ENCODE measurements at places on chromosomes 1 and 21.
A peak's percentile ranks its signal among the peaks of the same experiment; 100 is the strongest.

- peak; percentile 32 for DNase-seq
These were observed 15.4 kb downstream of the ZNHIT6 start for GRCh38 chr1:85692730-85693314.

DNA sequence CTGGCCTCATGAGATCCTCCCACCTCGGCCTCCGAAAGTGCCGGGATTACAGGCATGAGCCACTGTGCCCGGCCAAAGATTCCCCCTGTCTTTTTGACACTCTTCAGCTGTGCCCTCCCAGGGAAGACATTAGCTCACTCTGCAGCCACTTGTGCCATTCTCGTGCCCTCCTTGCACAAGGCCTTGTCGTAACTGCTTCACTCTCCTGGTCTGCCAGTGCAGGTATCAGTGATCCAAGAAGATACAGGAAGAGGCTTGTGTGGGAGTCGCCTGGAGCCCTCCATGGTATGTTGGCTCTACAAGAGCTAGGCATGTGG lies 22.0 kb upstream of the WDR26 start:
- no peak for DNase-seq

- no peak for DNase-seq
These were observed 10.3 kb upstream of the PHLDA3 start for GRCh38 chr1:201479201-201479730.

DNA sequence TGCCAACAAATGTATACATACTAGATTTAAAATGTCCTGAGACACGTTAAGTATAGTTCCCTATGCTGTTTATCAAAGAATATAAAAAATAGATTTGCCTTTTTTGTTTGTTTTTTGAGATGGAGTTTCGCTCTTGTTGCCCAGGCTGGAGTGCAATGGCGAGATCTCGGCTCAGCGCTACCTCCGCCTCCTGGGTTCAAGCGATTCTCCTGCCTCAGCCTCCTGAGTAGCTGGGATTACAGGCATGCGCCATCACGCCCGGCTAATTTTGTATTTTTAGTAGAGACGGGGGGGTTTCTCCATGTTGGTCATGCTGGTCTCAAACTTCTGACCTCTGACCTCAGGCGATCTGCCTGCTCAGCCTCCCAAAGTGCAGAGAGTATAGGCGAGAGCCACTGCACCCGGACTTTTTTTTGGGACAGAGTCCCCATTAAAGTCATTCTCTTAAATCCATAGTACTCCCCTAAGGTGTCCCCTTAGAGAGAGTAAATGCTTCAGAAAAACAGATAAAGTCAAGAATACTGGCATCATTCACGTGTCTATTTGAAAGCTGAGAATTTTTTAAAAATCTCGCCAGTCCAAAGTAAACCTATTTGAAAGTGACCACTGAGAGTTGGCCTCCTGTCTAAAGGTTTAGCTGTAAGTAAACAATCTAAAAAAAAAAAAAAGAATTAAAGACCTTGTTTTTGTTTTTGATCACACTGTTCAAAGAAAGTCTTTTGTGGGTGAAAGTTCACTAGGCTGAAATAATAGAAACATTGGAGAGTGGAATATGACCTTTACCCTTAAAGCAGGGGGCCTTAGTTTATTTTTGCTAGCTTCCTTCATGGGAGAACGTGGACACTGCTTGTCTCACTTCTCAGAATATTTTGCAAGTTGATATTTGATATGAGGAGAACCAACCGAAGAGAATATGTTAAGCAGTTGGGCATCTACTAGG lies 48.0 kb upstream of the SLC16A1 start:
- DNase-seq: no peak

DNA sequence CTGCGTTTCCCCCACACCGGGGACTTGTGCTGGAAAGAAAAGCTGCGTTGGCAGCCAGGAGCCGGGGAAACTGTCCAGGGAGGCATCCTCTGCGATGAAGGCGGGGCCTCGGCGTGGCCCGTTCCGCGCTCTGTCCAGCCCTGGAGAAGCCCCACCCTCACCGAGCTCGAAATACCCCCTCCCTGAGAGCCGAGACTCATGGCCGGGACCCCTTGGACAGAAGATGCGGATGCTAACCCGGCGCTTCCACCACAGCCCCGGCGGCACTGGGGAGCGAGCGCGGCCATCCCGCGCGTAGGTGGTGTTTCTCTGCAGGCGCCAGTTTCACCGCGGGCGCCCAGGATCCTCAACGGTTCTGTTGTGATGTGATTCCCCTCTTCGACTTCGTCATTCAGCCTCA lies 31.6 kb downstream of the PDE9A start:
- no peak for DNase-seq

GRCh38 chr1:154974102-154974807 lies at the start of gene CKS1B:
CKS1B (plus strand) TSS chr1:154974681; CDS start chr1:154974746, 65 bp downstream.
- DNase-seq: peak; percentile 100

DNA sequence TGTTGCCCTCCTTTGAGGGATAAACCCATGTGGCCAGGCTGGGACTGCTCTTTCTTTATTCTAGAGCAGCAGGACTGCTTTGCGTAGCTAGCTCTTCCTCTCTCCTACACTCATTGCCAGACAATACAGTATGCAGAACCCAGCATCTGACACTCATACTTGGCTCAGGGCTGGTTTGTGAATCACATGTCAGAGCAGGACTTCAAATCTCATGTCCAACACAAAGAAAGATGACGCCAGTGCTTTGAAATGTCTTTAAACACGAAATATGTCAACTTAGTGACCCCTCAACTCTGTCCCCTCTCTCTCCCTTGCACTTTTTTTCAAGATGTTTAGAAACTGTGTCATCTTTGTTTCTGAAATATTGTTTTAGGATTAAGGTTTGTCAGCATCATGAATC lies 135.0 kb downstream of the TGFB2 start:
- DNase-seq: no peak

DNA sequence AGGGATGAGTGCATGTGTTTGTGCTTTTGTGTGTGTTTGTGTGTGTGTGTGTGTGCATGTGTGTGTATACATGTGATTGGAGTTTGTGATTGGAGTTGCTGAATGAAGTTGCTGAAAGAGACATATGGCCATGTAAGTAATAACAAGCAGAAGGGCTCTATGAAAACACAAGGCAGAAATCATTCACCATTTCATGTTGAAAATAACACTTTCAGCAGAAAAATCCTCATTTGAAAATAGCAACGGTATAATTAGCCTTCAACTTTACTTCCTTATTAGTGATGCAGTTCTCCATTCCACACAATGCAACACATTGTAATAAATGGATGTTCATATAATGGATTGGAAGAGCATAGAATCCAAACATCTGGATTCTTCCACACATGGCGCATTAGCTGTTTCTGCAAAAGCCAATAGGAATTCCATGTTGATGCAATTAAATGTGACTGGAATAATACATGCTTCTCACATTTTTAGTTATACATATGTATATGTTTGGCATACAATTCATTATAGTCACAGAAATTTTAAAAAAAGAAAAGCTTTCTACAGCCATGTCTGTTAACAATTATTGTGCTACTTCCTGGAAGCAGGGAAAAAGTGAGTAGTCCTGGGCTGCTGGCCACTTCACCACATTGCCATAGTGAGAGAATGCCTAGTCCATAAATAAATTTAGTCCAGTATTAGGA lies 538.0 kb downstream of the LTN1 start:
- DNase-seq: no peak

DNA sequence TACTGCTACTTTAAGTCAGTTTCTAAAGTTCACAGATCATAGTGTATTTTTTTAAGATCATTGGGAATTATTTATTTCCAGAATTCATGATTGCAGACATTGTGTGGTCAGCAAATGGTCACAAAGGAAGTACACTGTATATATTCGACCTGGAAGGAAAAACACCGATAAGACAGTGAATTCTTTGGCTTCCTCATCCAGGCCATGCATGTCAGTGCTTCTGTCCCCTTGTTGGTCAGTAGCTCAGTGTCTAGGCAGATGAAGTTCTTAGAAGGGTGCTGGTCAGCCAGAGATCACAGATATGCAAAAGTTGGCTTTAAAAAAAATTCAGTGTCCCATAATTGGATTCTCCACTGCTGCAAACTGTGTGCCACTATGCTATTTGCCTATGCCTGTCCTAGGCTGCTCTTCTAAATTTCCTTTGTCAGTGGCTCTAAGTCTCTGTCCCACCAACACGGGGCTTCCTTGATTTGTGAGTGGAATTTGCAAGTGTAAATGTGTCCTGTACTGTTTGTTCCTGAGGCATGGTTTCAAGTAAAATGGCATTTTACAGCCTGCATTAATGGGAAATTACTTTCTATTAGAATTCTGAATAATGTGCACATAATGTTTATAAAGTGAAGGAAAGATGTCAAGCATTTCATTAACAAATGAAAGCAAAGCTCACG lies 12.0 kb upstream of the VAMP4 start:
- DNase-seq: no peak

DNA sequence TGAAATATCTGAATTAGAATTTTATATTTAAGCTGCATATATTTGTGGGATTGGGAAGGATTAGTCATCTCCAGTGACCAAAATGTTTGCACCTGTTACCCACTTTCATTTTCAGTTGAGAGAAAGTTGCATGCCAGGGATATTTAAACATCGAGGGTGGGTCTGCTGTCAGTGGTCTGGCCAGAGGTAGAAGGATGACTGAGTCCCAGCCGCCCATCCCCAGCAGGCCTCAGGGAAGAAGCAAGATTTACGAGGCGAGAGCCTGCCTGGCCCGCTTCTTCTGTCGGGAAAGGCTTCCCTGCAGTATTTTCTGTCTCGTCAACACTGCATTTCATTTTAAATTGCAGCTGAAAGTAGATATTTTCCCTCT lies 1.4 kb upstream of the MAN1C1 start:
- no peak for DNase-seq

DNA sequence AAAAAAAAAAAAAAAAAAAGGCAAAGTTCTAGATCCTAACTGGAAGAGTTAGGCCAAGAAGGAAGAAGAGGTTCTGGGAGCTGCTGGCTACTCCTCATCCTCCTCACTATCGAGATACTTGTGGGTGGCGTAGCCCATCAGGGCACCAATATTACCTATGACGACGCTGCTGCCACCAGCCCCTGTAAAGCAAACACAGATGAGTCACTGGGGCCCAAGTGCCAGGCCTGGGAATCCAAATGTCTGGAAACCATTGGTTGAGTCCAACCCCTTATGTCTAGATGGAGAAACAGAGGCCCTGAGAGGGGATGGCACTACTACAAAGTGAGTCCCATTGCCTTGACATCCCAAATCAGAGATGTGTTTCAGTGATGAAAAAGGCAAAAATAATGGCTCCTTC lies 5.7 kb downstream of the IFI6 start:
- no peak for DNase-seq

GRCh38 chr21:34688145-34688544 lies 19.4 kb downstream of the CLIC6 start:
- no peak for DNase-seq

DNA sequence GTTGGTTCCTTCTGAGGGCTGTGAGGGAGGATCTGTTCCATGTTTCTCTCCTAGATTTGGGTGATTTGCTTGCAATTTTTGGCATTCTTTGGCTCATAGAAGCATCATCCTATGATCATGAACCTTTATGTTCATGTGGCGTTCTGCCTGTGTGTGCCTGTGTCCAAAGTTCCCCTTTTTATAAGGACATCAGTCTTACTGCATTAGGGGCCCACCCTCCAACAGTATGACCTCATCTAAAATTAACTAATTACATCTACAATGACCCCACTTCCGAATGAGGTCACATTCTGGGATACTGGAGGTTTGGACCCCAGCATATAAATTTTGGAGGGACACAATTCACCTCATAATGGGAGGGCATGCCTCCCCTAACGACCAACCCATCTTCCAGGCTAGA lies 12.8 kb upstream of the CAMK1G start:
- DNase-seq: no peak

GRCh38 chr1:212119397-212119837 lies 83.9 kb downstream of the DTL start:
- no peak for DNase-seq

GRCh38 chr1:204325944-204326343 lies 33.8 kb downstream of the PLEKHA6 start:
- no peak for DNase-seq

- no peak for DNase-seq
These were observed 55.2 kb upstream of the IPO9 start for GRCh38 chr1:201773764-201774163.

GRCh38 chr21:45018131-45019075 lies 56.0 kb upstream of the ADARB1 start:
- no peak for DNase-seq

DNA sequence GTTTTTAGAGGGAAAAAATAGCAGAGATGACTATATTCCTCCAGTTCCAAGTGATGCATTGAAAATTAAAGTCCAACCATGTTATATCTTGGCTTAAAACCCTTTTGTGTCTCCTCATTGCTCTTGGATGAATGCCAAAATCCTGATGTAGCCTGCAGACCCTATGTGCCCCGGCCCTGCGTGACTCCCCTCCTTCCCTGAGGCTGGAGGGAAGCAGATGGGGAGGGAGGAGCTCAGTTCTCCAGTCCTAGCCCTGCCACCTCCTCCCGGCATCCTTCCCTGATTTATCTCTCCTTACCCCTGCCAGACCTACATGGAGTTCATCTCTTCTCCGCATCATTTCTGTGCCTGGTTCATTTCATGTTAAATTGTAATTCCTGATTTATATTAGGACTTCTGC lies 397.4 kb downstream of the PTPRU start:
- no peak for DNase-seq

- DNase-seq: peak; percentile 42
These were observed 49.8 kb downstream of the ACOT7 start for GRCh38 chr1:6343506-6344405.

DNA sequence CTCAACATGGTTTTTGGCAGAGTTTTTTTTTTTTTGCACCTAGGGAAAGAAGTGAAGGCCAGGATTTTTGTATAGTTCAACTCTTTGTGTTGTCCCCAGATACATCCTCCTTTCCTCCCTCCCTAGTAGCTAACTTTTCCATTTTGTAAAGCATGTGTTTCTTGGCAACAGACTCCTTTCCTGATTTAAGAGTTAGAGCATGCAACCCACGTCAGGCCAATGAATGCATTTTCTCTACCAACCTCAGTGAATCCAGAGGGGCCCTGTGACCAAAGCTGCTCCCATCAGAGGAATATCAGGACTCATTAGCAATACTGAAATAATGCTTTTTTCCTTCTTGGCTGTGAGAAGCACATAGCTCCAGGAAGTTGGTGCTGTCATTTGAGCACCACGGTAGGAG lies 287.2 kb downstream of the LMO4 start:
- no peak for DNase-seq

DNA sequence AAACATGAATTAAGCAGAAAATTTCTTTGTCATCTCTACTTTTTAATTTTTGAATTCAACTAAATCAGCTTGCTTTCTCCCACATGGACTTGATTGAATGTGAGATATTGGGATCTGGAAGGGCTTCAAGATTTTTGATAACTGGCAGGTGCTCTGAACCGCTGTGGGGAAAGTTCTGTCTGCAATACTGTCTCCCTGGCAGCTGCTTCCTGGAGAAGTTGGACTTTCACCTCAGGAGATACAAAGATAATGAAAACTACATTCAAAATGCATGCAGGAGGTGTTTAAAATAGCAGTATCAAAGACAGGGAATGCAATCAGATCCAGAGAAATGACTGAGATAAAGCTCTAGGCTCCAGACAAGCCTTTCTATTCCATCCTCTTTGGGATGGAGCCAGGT lies 338.3 kb downstream of the NEGR1 start:
- no peak for DNase-seq

DNA sequence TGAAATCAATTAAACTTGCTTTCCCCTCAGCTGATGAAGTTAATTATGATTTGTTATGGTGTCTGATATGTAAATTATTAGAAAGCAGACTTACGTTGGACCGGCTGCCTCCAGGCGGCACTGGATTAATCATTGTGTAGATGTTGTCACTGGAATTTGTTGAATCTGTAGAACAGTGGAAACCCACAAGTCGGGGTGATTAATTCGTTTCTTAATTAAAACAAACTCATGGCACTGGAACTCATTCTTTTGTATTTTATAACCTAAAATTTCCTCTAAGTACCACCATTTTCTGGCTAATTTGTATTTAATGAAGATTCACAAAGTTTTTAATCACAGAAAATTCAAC lies 39.0 kb downstream of the MRPL37 start:
- DNase-seq: no peak
